Bronchial smooth muscle cell (primary cell): ENCODE measurements at places on chromosomes 6 and 20. TPM values are rescaled to one million over a fixed set of nuclear protein-coding genes. Genes with fewer than 3 reads are reported as not detected.

Gene SAMD5
- 0.26 and 2.0 TPM in 2 replicates for total RNA-seq

Gene RIPPLY2
- total RNA-seq = not detected in 2 replicates

Gene C6orf163
- total RNA-seq = 1.4 and 2.4 TPM in 2 replicates

Gene GRM1
- under 0.01 and 0.17 TPM in 2 replicates for total RNA-seq

Gene SMLR1
- not detected in 2 replicates for total RNA-seq

Gene ZC3H12D
- total RNA-seq = 0.09 and 0.16 TPM in 2 replicates

Gene NQO2
- 20.5 and 23.6 TPM in 2 replicates for total RNA-seq

Gene WDR46
- total RNA-seq = 71.7 and 97.4 TPM in 2 replicates

Gene GPX5
- total RNA-seq = not detected in 2 replicates

Gene ENTPD6
- total RNA-seq = 54.0 and 57.4 TPM in 2 replicates

Gene SIRPA
- total RNA-seq = 6.6 and 8.2 TPM in 2 replicates

Gene GLO1
- total RNA-seq = 47.1 and 83.2 TPM in 2 replicates

Gene SIRPD
- total RNA-seq = not detected in 2 replicates

Gene CENPB
- 91.4 and 119 TPM in 2 replicates for total RNA-seq

Gene SEMG1
- total RNA-seq = not detected in 2 replicates
